NCI-H526 (cell line): ENCODE measurements at places on chromosomes 7 and 10.
A peak's percentile ranks its signal among the peaks of the same experiment; 100 is the strongest.

DNA sequence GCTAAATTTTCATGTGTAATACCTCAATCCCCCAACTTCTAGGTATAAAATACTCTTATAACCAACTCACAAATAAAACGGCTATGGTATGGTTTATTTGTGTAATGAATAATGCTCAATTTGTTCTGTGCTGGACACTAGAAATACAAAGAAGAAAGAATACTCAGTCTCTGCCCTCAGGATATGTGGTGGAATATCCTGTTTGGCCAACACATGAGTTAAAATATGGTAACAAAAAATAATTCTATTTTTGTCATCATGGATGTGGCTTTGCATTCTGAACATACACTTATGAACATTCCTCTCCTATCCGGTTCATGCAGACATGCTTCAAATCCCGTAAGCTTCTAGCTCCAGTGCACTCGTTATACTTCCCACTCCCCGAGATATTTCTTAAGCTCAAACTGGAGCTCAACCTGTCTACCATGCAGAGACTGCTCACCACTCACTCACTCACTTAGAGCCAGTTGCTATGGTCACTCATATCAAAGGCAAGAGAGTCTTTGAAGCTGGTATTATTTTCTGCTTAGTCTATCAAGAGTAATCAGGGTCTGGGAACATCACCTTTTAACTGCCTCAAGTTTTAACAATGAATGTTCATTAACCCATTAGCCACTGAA is 53.8 kb upstream of the SLC16A12 start:
- no peak for DNase-seq

DNA sequence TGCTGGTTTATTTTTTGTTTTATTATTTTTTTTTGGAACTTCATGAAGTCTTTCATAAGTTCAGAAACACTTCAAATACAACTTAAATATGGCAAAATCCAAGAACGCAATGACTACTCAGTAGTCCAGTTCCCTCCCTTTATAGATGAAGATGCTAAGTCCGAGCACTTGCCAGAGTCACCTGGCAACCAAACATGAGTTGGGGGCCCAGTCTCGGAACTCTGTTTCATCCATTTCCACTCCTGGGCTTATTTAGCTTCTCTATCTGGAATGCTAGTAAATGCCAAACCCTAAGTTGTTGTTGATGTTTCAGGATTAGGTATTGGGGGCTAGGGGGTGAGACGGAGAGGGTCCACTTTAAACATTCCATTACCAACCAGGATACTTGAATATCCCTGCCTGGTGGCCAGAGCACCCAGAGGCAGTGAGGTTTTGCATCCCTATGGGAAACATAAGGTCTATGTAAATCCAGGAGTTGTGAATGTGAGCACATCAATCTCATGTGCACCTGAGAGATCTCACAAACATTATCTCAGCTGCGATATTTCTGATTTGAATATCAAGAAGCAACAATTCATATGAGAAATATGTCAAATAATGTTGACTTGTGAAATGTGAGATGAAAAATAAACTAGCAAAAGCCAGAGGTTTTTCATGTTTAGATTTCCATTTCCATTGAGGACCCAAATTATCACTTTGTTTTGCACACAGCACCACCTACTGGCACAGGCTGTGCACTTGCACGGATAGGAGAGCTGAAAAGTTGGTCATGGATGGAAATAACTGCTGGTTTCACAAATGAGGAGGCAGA is 129.3 kb downstream of the PKD1L1 start:
- peak; percentile 57 for DNase-seq

DNA sequence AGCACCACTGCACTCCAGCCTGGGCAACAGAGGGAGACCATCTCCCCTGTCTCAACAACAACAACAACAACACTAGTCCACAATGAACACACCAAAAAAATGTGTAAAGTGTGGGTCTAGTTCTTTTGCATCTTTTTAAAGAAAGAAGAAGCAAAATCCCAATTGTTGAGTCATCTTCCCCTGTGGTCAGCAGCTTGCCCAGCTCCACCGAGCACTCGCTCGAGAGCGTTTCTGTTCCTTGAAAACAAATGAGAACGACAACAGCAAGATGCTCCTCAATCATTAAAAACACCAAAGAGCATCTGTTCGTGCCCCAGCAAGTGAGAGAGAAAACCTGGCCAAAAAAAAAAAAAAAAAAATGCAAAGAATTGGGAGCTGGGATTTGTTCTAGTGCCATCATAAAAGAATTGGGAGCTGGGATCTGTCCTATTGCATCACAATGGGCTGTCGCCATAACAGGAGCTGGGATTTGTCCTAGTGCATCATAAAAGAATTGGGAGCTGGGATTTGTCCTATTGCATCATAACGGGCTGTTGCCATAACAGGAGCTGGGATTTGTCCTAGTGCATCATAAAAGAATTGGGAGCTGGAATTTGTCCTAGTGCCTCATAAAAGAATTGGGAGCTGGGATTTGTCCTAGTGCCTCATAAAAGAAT is 118.1 kb downstream of the PTPRN2 start:
- DNase-seq: no peak

DNA sequence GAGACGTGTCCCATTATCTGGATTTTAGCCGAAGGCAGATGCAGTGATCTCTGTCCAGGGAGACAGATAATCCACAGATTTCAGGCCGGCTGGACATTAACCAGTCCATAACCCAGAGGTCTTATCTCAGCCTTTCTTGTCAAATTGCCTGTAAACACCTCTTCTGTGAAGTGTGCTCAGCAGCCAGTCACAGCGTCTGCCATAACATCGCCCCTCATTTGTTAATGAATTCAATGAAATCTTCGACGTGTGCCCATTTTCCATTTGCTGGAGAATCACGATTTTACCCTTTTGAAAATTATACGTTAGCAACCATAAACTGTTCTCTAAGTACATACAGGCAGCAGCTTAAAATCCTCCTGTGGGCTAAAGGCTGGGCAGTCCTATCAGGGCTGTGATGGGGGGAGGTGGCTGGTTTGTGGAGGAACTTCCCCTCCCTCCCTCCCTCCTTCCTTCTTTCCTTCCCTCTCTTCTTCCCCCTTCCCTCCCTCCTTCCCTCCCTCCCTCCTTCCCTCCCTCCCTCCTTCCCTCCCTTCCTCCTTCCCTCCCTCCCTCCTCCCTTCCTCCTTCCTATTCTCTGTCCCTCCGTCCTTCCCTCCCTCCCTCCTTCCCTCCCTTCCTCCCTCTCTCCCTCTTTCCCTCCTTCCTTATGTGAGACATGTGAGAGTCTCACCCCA is 26.6 kb upstream of the FAM20C start:
- DNase-seq: no peak

GRCh38 chr10:124229989-124230634 is 136.7 kb upstream of the CHST15 start:
- DNase-seq: no peak

DNA sequence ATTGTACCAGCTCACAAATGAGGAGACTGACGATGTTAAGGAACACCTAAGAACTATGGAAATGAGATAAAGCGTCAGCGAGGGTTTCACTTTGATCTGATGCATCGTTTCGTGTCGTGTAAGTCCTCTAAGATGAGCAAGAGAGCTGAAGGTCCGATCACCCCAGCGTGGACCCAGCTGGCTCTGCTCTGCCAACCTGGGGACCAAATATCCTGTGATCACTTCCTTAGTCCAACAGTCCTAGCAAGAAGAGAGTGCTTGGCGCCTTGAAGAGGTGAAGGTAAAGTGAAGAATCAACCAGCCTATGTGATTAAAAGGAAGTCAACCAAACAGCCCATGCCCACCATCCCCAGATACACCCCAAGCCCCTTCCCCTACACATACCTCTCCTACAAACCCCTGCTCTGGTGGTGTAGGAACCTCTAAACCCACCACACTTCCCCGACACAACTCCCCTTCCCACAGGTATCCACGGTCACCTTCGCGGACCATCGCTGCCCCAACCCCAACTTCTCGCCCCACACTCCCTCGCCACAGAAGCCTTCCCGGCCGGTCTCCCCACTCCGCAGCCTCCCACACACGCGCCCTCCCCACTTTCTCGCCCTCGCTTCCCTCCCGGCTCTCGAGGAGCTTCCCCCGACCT is 722 bp downstream of the UPF2 start:
- no peak for DNase-seq

DNA sequence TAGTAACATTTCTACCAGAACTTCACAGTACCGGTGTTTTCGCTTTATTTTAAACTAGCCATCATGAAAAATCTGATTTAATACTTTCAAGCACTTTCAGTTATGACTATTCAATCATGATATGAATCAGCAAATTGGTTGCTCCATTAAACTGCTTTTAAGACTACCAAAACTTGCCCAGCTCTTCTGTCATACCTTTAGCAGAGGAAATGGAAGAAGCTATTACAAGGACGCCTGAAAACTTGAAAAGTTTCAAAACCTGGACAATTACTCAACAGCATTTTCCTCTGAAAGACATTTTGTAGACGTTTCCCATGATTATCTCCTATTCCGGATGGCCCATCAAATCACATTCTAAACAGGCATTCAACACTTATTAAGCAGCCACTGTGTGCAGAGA is 2.0 kb downstream of the JAZF1 start:
- no peak for DNase-seq

DNA sequence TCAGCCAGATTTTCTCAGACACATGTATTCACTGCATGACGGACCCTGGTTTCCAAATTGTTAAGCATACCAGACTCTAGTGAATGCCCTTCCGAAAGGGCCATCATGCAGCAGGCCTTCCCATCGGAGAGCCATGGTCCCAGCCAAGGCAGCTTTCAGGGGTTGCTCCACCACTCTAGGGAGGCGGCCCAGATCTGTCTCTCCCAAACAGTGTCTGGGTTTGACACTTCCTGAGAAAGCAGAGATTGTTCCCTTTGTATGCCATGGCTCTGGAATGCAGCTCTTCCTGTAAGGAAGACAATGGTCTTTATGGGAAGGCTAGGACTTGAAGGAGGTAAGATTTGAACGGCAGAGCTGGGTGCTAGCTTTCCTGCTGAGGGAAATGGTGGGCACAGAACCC is 178.8 kb upstream of the BMPER start:
- DNase-seq: no peak

DNA sequence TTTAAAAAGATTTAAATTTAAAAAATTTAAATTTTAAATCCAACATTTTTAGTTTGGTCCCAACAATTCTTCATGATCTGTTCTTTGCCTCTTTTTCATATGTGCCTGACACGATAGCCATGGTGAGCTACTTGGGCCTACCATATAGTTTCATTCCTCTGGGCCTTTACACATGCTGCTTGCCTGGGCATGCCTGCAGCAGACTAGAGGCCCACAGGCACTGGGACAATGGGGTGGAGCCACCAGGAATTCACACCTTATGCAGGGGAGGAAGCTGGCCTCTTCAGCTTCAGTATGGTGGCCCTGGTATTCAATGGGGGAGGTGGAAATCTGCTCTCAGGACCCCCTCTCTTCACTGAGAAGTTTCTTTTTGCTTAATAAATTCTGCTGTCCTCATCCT is 37.8 kb upstream of the ZNF365 start:
- no peak for DNase-seq

- DNase-seq: no peak
Observed at GRCh38 chr7:127882313-127882920, 148.8 kb downstream of the LRRC4 start.

DNA sequence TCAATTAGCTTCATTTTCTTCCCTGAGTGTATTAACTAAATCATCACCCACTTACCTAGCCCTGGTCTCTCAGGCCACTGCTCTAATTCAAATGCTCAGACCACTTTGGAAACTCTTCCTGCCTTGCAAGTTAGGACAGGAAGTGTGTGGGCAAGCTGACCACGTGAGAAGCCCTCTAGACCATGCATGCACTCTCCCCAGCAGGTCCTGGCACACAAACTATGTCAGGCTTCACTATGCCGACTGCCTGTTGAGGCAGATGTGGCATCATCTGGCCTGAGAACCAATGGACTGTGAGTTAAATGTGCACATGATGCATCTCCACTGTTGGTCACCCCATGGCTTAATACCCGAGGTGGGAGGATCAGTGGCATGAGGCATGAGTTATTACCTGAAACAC is 439.6 kb downstream of the GRID1 start:
- no peak for DNase-seq

DNA sequence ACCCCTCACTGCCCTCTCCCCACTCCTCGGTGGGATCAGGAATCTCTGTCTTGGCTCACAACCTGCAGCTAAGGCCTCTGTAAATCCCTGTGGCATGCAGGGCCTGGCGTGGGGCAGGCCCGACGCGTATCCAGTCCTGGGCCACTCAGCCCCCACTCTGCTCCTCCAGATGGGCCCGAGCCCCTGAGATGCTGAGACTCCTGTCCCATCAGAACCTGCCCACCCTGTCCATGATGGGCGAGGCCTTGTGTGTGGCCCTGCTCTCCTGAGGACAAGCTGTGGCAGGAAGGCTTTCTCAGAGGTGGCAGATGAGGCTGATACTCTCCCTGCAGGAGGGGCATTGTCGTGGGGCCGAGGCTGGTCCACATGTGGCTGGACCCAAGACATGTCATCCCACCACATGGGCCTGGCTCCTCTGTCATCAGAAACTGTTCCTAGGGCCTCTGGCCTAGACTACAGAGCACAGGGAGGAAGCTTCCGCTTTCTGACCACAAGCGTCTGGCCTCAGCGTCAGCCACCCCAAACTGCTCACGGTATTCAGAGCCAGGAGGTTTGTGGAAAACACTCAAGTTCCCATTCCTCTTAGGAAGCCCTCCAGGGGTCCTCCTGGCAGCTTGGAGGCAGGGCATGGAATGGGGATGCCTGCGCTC is 6.0 kb downstream of the ALOX5 start:
- DNase-seq: no peak

- peak; percentile 41 for DNase-seq
Observed at GRCh38 chr7:38107486-38107893, 70.6 kb upstream of the STARD3NL start.

GRCh38 chr7:102908676-102909075 is 4.1 kb upstream of the LRRC17 start:
- no peak for DNase-seq

DNA sequence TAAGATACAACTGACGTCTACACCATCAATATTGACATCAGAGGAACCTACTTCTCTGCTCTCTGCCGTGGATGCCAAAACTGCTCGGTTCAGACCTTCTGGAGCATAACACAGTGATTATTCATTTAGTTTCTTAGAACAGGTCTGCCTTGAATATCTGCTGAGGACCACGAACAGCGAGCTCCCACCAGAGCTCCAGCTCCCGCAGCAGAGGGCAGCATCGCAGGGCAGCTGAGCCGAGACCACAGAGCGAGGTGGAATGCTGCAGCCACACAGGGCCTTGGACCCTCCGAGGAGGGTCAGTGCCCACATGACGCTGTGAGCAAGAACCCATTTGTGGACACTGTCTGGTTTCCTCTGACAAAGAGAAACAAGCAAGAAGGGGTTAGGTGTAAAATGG is 6.8 kb downstream of the VIPR2 start:
- no peak for DNase-seq
